ENCODE measurements at places on chromosomes 7 and 10.

DNA sequence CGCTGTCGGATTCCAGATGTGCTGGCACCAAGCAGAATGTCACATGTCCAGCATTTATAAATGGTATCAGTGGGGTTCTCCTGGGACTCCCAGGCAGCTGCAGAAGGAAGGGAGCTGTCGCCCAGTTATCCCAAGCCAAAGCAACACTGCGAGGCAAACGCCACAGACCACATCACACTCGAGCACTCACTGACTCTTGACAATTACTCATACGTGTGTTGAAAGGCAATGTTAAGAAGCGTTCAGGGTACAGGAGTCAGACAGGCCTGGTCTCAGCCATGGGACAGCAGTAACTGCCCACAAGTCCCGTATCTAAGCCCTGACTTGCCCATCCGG, 113.4 kb downstream of the DIP2C start:
- DNase-seq = no peak

GRCh38 chr10:99534939-99535763, 2.4 kb downstream of the NKX2-3 start:
- DNase-seq = no peak

GRCh38 chr7:139648391-139648861, 124.9 kb downstream of the CLEC2L start:
- DNase-seq = no peak

DNA sequence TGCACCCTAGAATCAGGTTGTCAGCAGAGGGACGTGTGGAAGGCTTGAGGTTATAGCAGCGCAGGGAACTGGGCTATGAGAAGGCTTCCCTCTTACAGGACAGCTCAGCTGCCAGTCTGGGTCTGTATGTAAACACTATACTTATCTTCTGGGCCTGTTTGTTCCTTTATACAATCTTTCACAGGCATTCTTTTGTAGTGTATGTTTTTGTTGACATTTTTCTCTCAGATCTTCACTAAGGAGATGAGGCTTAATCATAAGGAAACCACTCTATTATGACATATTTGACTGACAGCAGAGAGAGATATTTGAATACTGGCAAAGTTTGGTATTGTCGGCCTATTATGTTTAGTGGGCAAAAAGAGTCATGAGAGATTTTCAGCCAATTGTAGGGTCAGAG, 929 bp downstream of the GBF1 start:
- no peak for DNase-seq
